ENCODE measurements at places on chromosomes 5 and 9. TPM values are rescaled to one million over a fixed set of nuclear protein-coding genes. Genes with fewer than 3 reads are reported as not detected.
A peak's percentile ranks its signal among the peaks of the same experiment; 100 is the strongest.

ECM2 gene
- not detected for total RNA-seq

DNA sequence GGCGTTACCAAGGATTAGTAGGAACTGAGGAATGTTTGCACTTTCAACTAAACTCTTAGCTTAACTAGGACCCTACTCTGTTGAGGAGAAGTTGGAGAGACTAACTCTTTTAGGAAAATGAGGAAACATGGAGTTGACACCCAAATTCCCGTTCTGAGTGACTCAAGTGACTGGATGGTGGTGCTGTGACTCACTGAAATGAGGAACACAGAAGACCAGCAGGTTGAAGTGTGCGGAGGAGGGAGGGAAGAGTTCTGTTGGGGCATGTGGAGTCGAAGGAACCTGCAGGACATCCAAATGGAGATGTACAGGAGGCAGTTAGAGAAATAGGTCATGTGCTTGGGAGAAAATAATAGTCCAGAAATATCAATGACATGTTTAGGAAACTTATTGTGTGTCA lies 8.2 kb downstream of the HEXB start:
- DNase-seq = no peak

- no peak for DNase-seq
Measured at GRCh38 chr9:113184539-113184938, 33.7 kb downstream of the SLC31A2 start.

DNA sequence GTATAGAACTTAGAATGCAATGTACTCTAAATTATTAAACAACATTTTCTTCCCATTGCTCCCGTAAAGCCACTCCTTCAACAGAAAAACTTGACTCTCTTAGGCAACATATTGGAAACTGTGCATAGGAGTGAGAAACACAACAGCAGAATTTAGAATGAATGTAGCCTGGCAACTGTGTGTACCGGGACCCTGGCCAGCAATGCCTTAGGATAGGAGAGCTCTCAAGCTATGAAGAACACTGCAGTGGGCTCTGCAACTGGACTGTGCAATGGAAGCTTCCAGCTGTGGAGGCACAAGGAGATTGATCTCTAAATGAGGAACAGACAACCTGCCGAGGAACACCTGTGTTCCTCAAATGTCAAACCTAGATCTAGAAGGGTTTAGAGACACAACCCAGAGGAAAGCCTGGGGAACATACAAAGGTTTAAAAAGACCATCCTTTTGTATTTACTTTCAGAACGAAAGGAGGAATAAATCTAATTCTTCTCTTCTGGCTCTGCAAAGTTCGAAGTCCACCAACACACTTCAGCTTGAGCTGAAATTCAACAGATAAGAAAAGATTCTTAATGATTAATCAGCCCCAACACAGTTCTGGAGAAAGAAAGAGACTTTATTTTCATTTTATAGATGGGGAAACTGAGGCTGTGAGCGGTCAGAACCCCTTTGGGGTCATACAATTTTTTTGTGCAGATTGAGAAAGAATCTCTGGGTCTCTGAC lies 51.5 kb upstream of the ARL15 start:
- DNase-seq = no peak

ISCA1 gene
- 30.3 TPM for total RNA-seq

GRCh38 chr5:117177302-117177701 lies 602.7 kb upstream of the SEMA6A start:
- no peak for DNase-seq

NAIP gene
- total RNA-seq = 3.2 TPM

- peak; percentile 20 for DNase-seq
Measured at GRCh38 chr5:368183-369084, 46.9 kb downstream of the AHRR start.

DNA sequence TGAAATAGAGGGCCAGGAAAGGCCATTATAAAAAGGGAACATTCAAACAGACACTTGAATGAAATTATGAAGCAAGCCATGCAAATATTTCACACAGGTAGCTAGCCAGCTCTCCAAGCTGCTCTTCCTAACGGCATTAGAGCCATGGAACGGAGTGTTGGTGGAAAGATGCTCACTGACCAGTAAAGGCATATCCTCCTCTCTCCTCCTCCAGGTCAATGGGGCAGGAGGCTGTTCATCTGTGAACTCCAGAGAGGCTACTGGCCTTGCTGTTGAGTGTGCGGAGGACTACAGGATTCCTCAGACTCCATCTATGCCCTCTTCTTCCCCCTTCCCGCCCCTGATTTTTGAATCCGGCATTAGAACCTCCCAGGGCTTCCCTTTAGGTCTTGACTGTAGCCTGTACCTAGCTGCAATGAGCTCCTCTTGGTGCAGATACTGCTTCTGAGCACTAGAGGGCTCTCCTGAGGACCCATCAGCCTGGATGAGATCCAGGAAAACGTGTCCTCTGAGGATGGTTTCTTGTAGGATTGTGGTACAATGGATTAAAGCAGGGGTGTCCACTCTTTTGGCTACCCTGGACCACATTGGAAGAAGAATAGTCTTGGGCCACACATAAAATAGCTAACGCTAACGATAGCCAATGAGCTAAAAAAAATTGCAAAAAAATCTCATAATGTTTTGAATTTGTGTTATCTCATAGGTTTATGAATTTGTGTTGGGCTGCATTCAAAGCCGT lies 162.2 kb downstream of the SREK1 start:
- peak; percentile 80 for DNase-seq

BRD9 gene
- total RNA-seq = 51.6 TPM

GRCh38 chr5:81855591-81855990 lies 104.7 kb upstream of the SSBP2 start:
- no peak for DNase-seq

DNA sequence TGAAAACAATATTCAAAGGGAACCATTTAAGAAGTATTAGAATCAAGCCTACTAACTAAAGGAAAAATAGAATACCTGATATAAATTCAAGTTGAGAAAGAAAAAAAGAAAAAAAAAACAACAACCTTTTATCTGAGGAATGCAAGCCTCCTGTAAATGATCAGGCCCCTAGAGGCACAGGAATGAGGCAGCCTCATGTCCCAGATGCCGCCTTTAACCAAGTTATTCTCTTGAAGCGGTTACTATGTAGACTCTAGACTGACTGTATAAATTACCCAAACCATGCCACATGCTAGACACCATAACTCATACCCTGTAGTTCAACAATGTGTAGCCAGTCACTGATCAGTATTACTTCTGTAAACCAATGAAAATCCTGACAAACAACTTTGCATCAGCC lies 929.6 kb downstream of the TAF11L14 start:
- DNase-seq = no peak

DNA sequence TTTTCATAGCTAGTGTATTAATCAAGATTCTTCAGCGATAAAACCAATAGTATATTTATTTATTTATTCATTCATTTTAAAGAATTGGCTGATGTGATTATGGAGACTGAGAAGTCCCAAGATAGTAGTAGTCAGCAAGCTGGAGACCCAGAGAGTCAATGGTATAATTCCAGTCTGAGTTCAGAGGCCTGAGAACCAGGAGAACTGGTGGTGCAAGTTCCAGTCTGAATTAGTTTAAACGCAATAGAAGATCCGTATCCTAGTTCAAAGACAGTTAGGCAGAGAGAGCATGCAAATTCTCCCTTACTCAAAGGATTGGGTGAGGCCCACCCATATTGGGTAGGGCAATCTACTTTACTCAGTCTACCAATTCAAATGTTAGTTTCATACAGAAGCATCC lies 364.2 kb upstream of the RPS23 start:
- DNase-seq = no peak

AQP7 gene
- total RNA-seq = not detected

SLC25A2 gene
- total RNA-seq = 0.09 TPM

ZNF300 gene
- 6.5 TPM for total RNA-seq

DNA sequence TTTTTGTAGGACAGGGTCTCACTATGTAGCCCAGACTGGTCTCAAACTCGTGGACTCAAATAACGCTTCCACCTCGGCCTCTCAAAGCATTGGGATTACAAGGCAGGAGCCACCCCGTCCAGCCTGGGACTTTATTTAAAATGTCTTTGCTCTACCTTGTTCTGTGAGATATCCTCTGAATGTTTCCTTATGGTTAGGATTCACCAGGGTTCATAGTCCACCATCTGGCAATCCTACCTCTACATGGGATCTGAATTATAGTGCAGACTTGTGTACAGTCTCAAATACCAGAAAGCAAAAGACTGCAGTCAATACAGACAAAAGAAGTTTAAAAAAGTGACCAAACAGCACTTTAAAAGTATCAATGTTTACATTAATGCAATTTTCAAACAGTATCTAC lies 10.1 kb downstream of the ISCA1 start:
- DNase-seq = no peak

PCDHGA5 gene
- total RNA-seq = 0.74 TPM

GRCh38 chr5:111280282-111280951 lies 56.2 kb downstream of the CAMK4 start:
- no peak for DNase-seq

S100Z gene
- total RNA-seq = not detected

NUTM2G gene
- total RNA-seq = not detected

All from dermis blood vessel endothelial cell (primary cell).